ENCODE measurements at places on chromosomes 12 and 14.

GRCh38 chr14:26873362-26873960 lies 275.6 kb upstream of the NOVA1 start:
- no peak for DNase-seq

DNA sequence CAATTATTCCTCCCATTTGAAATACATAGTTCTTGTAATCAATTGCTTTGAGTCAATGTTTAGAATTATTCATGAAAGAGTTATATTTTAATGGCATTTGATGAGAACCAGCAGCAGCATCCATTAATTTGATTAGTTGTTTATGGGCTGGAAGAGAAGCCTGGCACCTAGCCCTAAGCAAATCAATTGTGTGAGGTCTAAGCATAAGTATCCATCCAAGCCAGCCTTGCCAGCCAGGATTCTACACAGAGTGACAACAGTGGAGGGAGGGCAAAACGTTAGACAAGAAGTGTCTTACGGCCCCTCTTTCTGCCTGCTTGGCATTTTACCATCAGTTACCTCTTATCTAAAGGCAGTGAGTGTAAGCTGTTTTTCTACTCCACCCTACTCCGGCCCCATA lies 478.5 kb downstream of the NELL2 start:
- DNase-seq: no peak

DNA sequence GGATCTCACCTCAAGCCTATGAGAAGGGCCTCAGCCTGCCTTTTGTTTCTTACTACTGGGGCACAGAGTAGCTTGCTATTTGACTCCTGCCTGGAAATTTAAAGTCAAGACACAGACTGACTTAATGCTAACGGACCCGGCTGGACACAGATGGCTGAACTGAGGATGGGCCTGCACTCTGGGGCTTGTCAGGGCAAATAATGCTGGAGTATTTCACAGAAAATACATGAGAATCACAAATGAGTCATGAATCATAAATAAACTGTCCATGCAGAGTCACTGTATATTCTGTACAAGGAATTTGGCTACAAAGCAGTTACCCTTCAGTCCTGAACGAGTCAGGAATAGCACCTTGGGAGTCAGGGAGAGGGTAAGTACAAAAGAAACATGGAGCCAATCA lies 683.2 kb upstream of the FOXG1 start:
- DNase-seq: no peak

DNA sequence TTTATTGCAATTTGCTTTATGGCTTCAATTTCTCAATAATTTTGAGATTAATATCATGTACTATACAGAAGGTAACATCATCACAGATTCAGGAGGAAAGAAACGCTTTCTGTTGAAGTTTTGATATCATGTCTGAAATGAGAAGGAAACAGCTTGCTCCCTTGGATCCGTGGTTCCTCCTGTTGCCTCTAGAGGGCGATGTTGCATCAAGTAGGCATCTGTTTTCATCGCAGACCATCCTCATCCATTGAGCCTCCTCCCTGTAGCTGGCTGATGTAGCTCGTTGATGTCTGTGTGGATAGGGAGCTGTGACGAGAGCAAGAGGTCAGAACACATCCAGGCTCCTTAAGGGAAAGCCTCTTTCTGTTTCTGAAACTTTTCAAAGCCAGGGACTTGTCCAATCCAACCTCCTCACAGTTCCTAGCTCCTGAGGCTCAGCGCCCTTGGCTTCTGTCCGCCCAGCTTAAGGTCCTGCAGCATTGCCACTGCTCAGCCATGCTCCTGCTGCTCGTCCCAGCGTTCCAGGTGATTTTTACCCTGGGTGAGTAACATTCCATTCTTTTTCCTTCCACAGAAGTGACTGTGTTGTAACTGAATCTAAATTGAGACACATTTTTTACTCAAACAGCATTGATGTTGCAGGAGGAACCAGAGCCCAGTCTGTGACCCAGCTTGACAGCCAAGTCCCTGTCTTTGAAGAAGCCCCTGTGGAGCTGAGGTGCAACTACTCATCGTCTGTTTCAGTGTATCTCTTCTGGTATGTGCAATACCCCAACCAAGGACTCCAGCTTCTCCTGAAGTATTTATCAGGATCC lies 304.8 kb upstream of the OR4E1 start:
- no peak for DNase-seq

GRCh38 chr12:92502417-92503028 lies 200.3 kb upstream of the PLEKHG7 start:
- DNase-seq: no peak

- DNase-seq: no peak
These were observed 51.5 kb downstream of the EID3 start for GRCh38 chr12:104354868-104355570.

GRCh38 chr12:27057543-27057942 lies 24.8 kb downstream of the C12orf71 start:
- no peak for DNase-seq

Measured in AG20443 (cell line).